ENCODE measurements at places on chromosomes 12 and 14.

GRCh38 chr12:131552492-131552863, 158.4 kb upstream of the SFSWAP start:
- DNase-seq, result no peak

DNA sequence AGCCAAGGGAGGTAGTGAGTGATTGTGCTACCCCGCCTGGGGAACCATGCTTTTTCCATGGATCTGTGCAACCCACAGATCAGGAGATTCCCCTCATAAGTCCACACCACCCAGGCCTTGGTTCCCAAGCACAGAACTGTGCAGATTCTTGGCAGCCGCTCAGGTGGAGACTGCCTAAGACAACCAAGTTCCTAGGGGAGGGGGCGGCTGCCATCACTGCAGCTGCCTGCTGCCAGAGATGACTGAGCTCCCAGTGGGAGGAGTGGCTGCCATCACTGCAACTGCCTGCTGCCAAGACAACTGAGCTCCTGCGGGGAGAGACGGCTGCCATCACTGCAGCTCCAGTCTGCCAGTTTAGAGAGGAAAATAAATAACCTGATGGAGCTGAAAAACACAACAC, 138.3 kb upstream of the GARIN2 start:
- no peak for DNase-seq

GRCh38 chr14:100191584-100192249, 32.3 kb upstream of the DEGS2 start:
- DNase-seq, result no peak

DNA sequence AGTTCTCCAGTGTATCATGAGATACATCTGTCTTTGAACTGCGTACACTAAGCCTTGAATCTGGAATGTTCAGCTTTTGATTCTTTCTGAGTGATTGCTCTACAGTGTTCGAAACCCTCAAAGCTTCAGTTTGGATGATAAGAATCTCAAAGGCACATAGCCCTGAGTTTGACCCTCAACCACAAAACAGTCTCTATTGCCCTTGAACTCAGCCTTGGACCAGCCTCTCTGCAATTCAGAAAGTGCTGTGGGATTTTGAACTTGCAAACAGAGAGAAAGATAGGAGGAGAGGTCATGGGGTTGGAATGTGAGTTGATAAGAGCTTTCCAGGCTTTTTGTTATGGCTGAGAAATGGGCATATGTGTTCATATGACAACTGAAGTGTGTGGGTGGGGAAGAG, 100.3 kb downstream of the MYRFL start:
- DNase-seq, result no peak

DNA sequence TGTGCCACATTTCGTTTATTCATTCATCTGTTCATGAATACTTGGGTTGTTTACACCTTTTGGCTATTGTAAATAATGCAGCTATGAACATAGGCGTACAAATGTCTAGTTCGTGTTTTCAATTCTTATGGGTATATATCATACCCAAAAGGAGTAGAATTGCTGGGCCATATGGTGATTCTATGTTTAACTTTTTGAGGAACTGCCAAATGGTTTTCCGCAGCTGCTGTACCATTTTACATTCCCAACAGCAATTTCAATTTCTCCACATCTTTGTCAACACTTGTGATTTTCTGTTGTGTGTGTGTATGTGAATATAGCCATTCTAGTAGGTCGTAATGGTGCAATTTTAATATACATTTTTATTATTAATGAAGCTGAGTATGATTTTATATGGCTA, 326.2 kb downstream of the ETNK1 start:
- no peak for DNase-seq

DNA sequence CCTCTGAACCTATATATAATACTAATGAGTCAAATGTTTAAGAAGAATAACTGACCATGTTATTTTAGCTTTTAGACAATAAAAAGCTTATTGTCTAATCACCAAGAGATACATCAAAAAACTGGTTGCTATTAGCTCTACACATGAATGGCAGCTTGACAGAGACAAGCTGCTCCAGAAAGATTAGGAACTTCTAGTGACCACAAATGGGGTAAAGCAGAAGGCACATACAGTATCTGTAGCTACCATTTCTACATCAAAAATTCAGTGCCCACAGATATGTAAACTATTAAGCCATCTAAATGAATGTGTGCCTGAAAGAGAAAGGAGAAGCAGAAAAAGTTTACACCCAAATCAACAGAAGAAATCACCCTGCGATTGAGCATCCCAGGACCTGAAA, 2.4 kb downstream of the AREL1 start:
- DNase-seq, result no peak

GRCh38 chr14:94738751-94739150, 31.2 kb downstream of the GSC start:
- DNase-seq, result no peak

GRCh38 chr14:101072070-101072469, 168.5 kb upstream of the RTL1 start:
- DNase-seq, result no peak

DNA sequence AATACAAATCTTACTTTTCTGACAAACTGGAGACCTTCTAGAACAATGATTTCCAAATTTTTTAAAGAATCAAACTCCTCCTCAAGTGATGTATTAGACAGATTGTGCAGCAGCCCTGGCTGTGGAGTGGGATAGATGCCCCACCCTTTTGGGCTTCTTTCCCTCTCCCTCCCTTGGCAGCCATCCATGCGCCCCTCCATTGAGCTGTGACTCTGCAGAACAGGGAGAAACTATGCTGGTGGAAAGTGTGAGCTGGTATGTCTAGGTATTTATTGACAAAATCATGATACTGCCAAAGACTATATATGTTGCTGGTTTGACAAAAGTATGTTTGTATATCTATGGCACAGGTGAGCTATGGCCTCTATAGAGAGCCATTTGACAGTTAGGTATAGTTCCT, 138.5 kb downstream of the KTN1 start:
- DNase-seq, result no peak

- DNase-seq, result peak; percentile 20
Measured at GRCh38 chr14:99995700-99996356, 69.4 kb upstream of the EVL start.

- no peak for DNase-seq
Measured at GRCh38 chr12:5789469-5789968, 155.5 kb downstream of the ANO2 start.

DNA sequence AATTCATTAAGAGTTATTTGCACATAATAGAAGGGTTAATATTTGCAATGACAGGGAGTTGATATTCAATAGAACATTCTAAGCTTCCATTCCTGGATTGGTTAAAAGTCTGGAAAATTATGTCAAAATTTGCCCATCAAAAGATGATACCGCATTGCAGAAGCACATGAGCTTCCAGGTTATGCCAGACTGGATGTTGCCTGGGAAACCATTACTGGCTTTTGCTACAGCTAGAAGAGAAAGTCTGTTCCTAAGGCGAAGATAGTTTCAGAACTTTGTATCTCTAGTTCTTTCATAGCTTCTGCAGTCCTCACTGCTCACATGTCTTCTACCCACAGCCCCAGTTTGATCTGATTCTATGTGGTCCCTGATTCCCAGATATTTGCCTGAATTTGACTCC, 122.4 kb upstream of the AMIGO2 start:
- no peak for DNase-seq

DNA sequence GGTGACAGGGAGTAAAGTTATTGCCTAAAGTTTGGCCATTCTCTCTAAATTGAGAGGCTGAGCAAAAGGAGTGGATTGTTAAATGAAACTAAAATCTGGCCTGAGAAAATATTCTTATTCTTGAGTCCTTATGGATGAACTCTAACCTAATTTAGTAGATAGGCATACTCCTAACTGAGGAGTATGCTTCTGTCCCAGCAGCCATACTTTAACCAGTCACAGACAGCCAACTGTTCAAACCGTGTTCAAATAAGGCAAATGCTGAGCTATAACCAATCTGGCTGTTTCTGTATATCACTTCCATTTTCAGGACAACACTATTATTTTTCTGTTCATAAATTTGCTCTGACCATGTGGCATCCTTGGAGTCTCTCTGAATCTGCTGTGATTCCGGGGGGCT, 75.9 kb upstream of the RERGL start:
- DNase-seq, result no peak

- DNase-seq, result no peak
Measured at GRCh38 chr12:117040496-117040895, 58.7 kb downstream of the TESC start.

DNA sequence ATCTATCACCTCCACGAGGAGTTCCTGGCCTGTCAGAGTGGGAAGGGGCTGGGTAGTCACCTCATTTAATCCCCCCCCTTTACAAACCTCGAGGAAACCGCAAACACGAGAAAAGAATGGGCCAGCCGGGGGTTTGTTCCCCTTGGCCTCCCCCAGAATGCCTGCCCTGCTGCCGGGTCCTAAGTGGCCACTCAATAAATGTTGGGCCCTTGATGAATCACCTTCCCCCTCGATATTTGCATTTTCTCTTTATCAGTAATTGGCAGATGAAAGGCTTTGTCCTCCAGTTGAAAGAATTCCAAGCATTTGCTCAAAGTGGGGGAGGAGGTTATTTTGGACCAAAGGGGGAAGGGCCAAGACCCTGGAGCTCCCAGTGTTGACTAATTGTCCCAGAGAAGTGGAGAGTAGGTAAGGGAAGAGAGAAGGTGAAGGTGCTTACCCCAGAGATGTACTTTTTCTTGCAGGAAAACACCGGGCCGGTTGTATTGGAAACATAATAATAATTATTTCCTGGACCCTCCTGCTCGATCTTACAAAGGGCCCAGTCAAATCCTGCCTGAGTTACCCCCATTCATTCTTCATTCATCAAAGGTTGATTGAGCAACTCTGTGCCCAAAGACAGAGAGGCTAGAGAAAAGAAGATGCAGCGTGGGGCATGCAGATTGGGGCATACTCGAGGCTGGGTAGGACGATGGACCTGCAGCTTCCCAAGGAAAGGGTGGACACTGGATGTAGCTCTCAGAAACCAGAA, 1.9 kb upstream of the KDM2B start:
- DNase-seq, result no peak

DNA sequence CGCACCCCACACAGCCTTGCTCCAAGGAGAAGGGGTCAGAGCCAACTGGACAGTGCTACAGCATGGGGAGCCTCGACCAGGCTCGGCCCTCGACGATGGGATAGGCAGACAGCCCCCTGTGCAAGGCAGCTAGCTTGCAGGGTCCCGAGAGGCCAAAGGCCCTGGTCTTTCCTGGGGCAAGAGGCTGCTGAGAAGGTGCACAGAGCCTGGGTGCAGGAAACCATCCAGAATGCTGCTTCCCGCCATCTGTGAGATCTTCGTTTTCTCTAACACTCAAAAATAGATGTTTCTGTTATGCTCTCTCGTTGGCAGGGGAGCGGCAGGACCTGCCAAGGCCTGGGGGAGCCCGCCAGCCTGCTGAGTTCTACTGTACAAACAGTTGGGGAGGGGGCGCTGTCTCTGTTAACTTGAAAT, 168.0 kb upstream of the RTL1 start:
- DNase-seq, result no peak

GRCh38 chr12:130615861-130616345, 100.2 kb downstream of the RIMBP2 start:
- DNase-seq, result no peak

DNA sequence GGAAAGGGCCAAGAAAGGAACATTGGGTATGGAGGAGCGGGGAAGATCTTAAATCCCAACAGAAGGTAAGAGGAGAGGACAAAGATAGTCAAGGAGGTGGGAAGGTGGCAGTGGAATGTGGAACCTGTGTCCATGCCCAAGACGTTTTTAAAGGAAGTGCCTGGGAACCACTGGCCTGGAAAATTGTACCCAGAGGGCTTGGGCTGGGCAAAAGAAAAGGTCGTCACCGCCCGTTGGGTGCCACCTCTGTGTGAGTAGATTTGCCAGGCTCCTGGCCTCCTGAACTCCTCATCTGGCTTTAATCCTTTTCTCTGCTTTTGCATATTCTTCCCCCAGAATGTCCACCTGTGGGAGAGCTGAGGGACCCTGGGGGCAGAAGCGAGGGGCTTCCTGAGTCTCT, 32.6 kb downstream of the JDP2 start:
- DNase-seq, result no peak

DNA sequence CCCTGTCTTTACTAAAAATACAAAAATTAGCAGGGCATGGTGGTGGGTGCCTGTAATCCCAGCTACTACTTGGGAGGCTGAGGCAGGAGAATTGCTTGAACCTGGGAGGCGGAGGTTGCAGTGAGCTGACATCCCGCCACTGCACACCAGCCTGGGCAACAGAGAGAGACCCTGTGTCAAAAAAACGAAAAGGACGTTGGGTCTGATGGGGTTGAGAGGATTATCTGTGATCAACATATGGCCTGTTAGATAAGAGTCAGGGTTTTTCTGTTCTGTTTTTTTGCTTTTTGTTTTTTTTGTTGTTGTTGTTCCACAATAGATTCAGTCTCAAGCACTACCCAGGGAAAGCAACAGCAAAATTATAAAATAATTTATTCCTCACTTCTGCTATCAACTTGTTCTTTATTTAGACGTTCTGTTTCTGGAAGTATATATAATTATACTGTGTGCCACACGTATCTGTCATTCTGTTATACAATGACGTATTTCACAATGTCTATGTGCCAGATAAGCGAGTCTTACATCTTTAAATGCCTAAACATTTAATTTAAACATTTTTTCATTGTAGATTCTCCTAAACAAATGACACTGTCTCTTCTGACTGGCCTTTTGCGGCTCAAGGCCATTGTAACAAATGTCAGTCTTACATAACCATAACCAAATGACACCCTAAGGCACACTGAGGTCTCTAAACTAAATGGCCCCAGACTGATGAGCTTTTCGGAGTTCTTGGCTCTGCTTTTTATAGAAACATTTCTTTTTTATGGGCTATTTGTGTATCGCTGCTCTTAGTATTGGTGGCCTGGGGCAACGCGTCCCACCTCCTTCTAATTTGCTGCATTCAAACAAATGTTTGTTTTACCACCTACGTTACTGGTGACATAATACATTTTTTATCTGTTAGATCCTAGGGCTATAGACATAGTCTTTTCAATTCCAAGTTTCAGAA, 7.2 kb upstream of the P2RX4 start:
- DNase-seq, result no peak

DNA sequence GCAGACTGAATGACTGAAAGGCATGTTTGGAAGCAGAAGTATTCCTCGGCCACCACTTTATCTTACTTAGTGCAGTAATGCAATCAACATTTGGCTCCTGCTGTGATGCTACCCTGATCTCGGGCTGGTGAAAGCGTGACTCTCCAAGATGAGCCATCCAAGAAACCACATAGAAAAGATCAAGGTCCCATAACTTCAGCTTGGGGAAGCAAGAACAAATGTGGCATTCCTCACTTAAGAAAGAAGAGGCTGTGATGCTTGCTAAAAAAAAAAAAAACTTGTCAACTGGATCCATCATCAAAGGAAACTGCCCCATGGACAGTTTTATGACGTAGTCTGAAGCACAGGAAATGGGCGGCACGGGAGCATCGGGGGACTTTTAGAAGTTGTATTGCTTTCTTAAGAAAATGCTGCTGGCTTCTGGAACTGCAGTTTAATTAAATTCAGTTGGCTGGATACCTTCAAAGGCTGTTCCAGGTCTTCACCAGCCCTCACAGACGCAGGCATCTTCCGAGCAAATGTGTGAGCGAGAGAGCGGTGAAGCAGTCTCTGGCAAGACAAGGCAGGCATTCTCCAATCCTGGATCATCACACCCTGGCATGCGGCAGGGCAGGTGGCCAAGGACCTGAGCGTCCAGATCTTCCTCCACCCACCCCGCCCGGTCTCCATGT, 38.2 kb upstream of the MAP1LC3B2 start:
- DNase-seq, result no peak
